Fibroblast of villous mesenchyme (primary cell): ENCODE measurements at places on chromosomes 5 and 9. TPM values are rescaled to one million over a fixed set of nuclear protein-coding genes. Genes with fewer than 3 reads are reported as not detected.

GRCh38 chr5:97752871-97753270, 569.8 kb upstream of the RIOK2 start:
- DNase-seq, result no peak

DNA sequence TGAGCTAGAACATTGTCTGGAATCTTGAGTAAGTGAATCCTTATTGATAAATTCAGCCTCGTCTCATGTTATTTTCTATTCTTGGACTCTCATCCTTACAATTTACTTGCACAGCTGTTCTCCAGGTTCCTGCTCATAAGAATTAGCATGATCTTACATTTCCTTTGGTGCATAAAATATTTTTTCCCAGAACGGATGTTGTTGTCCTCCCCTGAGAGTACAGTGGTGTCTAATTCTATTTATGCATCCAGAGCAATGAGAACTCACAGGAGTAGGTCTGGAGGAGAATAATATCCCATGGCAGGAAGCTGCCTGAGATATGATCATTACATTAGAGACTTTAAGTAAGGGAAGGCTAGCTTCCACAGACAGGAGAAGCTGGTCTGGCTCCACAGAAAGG, 178.4 kb upstream of the MAST4 start:
- DNase-seq, result no peak

GRCh38 chr5:180860887-180861822, at the start of gene ZFP62:
Gene ZFP62 (minus strand): TSS chr5:180861276. CDS start chr5:180861219, 57 bp downstream.
- peak; percentile 91 for DNase-seq

DNA sequence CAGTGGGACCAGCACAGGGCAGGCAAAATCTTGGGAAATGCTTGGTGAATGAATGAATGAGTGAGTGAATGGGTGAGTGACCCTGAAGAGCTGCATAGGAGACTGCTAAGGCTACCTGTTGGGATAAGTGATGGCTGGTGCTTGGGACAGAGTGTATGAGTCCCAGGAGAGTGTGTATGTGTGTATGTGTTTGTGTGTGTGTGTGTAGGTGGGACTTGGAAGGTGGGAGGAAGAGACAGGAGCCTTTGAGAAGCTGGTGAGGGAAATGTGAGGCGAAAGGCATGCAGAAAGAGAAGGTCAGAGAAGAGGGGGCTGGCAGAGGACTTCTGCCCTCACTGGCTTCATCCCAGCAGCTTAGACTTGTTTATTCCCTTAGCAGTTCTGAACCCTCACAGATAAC, 33.3 kb upstream of the FOXE1 start:
- no peak for DNase-seq

CD74 gene
- total RNA-seq, result 0.32 and 3.0 TPM in 2 replicates

KLHL3 gene
- total RNA-seq, result 1.9 and 3.0 TPM in 2 replicates

FOXD4 gene
- under 0.01 and 0.43 TPM in 2 replicates for total RNA-seq

GRCh38 chr5:150931368-150931965, 26.7 kb upstream of the ZNF300 start:
- no peak for DNase-seq
